ENCODE measurements at places on chromosomes 11 and 22.
A peak's percentile ranks its signal among the peaks of the same experiment; 100 is the strongest.

GRCh38 chr22:44842417-44842816, 90.0 kb downstream of the ARHGAP8 start:
- DNase-seq = no peak

DNA sequence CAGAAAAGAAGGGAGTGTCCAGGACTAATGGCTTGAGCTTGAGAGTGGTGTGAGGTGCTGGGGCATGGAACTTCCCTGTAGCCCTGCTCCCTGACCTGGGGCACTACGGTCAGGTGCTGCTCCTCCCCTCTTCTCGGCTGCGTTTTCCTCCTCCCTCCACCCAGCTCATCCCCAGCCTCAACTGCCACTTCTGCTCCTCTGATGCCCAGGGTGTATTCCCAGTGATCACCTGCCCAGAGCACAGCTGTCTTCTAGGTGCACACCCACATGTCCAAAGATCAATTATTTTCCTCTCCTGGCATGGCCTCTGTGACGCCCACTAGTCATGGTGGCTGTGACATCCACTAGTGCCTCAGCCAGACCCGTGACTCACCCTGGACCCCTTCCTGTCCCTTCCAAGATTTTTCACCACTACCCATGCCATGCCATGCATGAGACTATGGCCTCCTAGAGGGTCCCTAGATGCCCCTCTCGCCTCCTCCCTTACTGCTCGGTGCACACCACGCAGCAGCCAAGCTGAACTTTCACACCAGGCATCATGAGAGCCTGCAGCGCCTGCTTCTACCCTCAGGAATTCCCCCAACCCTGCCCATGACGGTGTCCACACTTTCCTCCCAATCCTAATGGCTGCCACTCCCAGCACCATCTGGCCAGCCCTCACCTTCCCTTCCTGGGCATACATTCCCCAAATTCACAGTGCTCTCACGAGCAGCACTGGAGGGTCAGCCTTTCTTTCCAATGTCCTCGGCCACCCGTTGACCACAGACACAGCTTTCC, 1.9 kb downstream of the P2RX6 start:
- no peak for DNase-seq

DNA sequence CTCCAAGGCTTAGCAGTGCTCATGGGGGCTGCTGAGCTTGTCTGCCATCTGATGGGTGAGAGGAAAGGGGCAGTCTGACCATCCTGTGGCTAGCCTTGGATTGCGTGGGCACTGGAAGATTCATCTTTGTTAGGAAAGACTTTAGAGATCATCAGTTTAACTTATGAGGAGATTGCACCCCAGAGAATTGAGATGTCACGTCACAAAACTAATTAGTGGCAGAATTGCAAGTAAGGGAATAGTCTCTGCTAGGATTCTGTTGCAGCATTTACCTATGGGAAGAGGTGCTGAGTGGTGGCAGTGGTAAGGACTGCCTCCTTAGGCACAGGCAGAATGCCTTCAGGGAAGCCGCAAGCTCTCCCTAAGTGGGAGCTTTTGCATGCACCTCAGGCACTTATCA, 42.8 kb upstream of the HSPA8 start:
- DNase-seq = no peak

DNA sequence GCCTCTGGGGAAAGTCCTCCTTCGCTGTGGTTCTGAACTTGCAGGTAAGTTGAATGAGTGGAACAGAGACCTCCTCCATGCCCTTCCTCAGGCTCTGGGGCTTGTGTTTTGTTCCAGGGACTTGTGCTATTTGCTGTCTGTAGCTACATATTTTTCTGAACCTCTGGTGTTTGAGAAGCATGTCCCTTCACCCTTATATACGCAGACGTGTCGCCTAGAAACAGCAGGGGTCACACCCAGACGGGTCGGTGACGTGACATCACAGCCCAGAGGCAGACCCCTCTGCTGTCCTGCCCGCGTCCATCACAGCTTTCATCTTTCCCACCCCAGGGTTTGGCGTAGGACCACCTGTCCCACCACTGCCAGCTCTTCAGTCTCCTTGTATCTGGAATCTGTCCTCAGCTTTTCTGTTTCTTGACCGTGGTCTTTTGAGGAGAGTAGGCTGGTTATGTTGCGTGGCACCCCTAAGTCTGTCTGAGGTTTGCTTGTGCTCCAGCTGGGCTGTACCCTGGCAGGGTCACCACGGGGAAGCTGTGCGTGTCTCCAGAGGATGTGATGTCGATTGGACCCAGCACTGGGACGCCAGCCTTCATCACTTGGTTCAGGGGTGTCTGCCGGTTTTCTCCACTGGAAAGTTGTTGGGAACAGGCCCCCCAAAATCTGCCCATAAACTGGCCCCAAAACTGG, 13.4 kb upstream of the MUC5B start:
- DNase-seq = no peak

- no peak for DNase-seq
These were observed 14.2 kb upstream of the APOBEC3A start for GRCh38 chr22:38943201-38943600.

- no peak for DNase-seq
These were observed 7.6 kb upstream of the JHY start for GRCh38 chr11:122874991-122875390.

- peak; percentile 77 for DNase-seq
These were observed 10.0 kb upstream of the CD5 start for GRCh38 chr11:61092280-61092766.

- DNase-seq = no peak
These were observed 22.2 kb downstream of the SGSM3 start for GRCh38 chr22:40392618-40393017.

DNA sequence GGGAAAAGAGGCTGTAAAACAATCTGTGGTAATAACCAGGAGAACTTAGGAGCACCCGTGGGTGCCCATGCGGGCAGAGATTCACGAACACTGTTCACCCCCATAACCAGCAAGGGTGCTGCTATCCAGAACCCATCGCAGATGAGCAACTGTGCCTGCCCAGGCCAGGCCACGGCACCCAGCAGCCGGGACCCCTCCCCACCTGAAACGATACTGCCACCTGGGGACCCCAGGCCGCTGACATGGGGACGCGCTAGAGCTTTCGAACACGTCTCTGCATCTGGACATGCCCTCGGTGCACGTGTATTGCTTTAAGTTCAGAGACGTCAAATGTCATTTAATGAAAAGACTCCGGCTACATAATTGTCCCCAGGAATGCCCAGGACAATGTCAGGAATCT, 14.3 kb upstream of the MUC2 start:
- no peak for DNase-seq

DNA sequence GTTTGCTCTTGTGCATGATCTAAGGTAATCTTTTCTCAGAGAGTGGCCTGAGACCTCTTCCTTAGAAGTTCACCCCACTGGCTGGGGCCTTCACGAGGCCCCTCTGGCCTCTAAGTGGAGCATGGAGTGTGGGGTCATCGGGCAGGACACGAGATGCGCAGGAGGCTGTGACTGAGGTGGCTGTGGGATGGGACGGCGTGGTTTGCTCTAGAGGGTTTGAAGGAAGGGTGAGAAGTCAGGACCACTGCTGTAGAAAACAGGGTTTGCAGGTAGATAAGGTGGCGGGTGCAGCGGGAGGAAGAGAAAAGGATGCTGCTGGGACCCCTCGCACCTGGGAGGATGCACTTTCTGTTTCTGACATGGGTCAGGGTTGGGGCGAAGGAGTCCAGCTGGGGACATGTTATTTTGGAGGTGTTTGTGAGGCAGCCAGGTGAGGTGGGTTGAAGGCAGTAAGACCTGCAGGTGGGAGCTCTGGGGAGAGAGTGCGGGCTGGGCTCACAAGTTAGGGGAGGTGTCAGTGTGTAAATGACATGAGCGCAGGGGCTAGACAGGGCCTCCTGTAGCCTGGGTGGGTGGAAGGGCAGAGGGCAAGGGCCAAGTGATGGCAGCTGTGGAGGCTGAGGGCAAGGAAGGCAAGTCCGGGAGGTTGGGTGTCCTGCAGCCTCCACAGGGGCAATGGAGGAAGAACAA, 62.5 kb downstream of the KCNQ1 start:
- no peak for DNase-seq

- DNase-seq = peak; percentile 89
These were observed 7.7 kb downstream of the RIN1 start for GRCh38 chr11:66328302-66329144.

DNA sequence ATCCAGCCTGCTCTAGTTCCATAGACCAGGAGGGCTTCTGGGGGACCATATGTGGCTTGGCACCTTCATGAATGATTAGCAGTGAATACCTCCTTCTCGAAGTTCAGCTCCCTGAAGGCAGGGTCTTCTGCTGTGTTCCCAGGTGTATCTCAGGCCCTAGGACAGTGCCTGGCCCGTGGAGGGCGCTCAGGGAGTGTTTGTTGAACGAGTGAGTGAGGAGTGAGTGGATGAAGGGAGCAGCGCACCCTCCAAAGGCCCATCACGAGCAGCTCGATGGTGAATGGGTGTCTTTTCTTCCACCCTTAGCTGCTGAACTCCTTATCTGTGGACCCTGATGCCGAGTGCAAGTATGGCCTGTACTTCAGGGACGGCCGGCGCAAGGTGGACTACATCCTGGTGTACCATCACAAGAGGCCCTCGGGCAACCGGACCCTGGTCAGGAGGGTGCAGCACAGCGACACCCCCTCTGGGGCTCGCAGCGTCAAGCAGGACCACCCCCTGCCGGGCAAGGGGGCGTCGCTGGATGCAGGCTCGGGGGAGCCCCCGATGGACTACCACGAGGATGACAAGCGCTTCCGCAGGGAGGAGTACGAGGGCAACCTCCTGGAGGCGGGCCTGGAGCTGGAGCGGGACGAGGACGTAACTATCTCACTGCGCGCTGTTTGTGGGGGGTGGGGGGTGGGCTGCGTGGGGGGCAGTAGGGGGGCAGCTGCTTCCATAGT, 9.5 kb downstream of the ANO1 start:
- no peak for DNase-seq
